Aortic smooth muscle cell (primary cell): ENCODE measurements at places on chromosomes 3 and 15. TPM values are rescaled to one million over a fixed set of nuclear protein-coding genes. Genes with fewer than 3 reads are reported as not detected.

FGF7 gene
- total RNA-seq = 14.1 and 17.7 TPM in 2 replicates

CHL1 gene
- not detected in 2 replicates for total RNA-seq

BCHE gene
- total RNA-seq = 0.13 and 0.31 TPM in 2 replicates

FOXB1 gene
- not detected in 2 replicates for total RNA-seq

MYL3 gene
- total RNA-seq = not detected in 2 replicates

NTRK3 gene
- 0.26 and 0.62 TPM in 2 replicates for total RNA-seq

ALDH1A2 gene
- 3.3 and 7.0 TPM in 2 replicates for total RNA-seq

RLBP1 gene
- not detected in 2 replicates for total RNA-seq

SLITRK3 gene
- 0.19 TPM in 1 of 2 replicates, not detected in the other for total RNA-seq

GPR15 gene
- total RNA-seq = not detected in 2 replicates

CYP11A1 gene
- total RNA-seq = 0.12 and 0.13 TPM in 2 replicates

RETNLB gene
- total RNA-seq = not detected in 2 replicates

CCR2 gene
- not detected in 2 replicates for total RNA-seq

SKOR1 gene
- total RNA-seq = under 0.01 and 0.19 TPM in 2 replicates

PPP2R3A gene
- total RNA-seq = 6.7 and 8.3 TPM in 2 replicates

GOLGA8O gene
- 1.6 and 3.2 TPM in 2 replicates for total RNA-seq

FEZF2 gene
- total RNA-seq = not detected in 2 replicates

TJP1 gene
- total RNA-seq = 44.9 and 57.4 TPM in 2 replicates

GOLGB1 gene
- 69.0 and 76.9 TPM in 2 replicates for total RNA-seq

FGD5 gene
- 2.6 and 5.4 TPM in 2 replicates for total RNA-seq

EIF4A2 gene
- 483 and 487 TPM in 2 replicates for total RNA-seq

SMAD6 gene
- total RNA-seq = 55.4 and 73.9 TPM in 2 replicates

PPP1R14D gene
- total RNA-seq = not detected in 2 replicates

CCR9 gene
- not detected in 2 replicates for total RNA-seq

GOLGA6L10 gene
- total RNA-seq = 0.13 and 0.37 TPM in 2 replicates

C3orf20 gene
- total RNA-seq = 0.13 TPM in 1 of 2 replicates, not detected in the other

ANKRD63 gene
- not detected in 2 replicates for total RNA-seq

CCR1 gene
- under 0.01 and 0.13 TPM in 2 replicates for total RNA-seq

PAQR9 gene
- 0.25 and 0.40 TPM in 2 replicates for total RNA-seq

NBEAL2 gene
- 3.7 and 5.0 TPM in 2 replicates for total RNA-seq

ECE2 gene
- not detected in 2 replicates for total RNA-seq

PPARG gene
- total RNA-seq = 8.1 and 14.3 TPM in 2 replicates

ASB14 gene
- under 0.01 TPM in 1 of 2 replicates, not detected in the other for total RNA-seq

TICRR gene
- 1.2 and 2.5 TPM in 2 replicates for total RNA-seq

SENP5 gene
- total RNA-seq = 42.0 and 42.8 TPM in 2 replicates

NRG4 gene
- total RNA-seq = not detected in 2 replicates

ZNF502 gene
- 5.2 and 5.9 TPM in 2 replicates for total RNA-seq

MKRN2 gene
- 26.4 and 29.2 TPM in 2 replicates for total RNA-seq

SPATA12 gene
- total RNA-seq = under 0.01 and 0.06 TPM in 2 replicates

DNAJA4 gene
- total RNA-seq = 2.1 and 3.0 TPM in 2 replicates

FAM174B gene
- total RNA-seq = 4.4 and 5.0 TPM in 2 replicates

SHF gene
- 1.2 and 1.4 TPM in 2 replicates for total RNA-seq

CTNNB1 gene
- total RNA-seq = 731 and 906 TPM in 2 replicates

CHRNA5 gene
- total RNA-seq = 0.13 and 0.31 TPM in 2 replicates

KY gene
- total RNA-seq = 5.9 and 7.9 TPM in 2 replicates

IL12A gene
- total RNA-seq = 0.19 TPM in 1 of 2 replicates, not detected in the other

ALPK3 gene
- 1.1 and 2.6 TPM in 2 replicates for total RNA-seq

VEPH1 gene
- 43.6 and 62.6 TPM in 2 replicates for total RNA-seq

CHRM5 gene
- under 0.01 TPM in 1 of 2 replicates, not detected in the other for total RNA-seq

UBAP1L gene
- 1.2 TPM in 2 replicates for total RNA-seq
